ENCODE measurements at places on chromosomes 1 and 21.

DNA sequence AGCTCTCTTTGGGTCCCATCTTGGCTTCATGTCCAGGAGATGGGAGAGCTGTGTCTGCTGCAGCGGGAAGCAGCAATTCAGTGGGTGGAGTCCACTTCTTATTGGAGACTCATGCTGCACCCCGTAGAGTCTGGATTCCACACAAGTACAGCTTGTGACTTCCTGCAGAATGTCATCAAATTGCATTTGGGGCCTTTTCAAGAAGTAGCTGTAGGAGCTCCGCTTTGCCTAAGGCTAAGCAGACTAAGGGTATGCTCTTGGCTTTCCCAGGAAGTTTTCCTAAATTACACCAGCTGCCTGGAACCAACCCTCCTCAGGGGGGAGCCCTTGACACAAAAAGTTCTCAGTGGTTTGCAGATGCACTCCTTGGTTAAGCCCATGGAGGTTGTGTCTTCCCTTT, 5.7 kb upstream of the MOB3C start:
- no peak for DNase-seq

DNA sequence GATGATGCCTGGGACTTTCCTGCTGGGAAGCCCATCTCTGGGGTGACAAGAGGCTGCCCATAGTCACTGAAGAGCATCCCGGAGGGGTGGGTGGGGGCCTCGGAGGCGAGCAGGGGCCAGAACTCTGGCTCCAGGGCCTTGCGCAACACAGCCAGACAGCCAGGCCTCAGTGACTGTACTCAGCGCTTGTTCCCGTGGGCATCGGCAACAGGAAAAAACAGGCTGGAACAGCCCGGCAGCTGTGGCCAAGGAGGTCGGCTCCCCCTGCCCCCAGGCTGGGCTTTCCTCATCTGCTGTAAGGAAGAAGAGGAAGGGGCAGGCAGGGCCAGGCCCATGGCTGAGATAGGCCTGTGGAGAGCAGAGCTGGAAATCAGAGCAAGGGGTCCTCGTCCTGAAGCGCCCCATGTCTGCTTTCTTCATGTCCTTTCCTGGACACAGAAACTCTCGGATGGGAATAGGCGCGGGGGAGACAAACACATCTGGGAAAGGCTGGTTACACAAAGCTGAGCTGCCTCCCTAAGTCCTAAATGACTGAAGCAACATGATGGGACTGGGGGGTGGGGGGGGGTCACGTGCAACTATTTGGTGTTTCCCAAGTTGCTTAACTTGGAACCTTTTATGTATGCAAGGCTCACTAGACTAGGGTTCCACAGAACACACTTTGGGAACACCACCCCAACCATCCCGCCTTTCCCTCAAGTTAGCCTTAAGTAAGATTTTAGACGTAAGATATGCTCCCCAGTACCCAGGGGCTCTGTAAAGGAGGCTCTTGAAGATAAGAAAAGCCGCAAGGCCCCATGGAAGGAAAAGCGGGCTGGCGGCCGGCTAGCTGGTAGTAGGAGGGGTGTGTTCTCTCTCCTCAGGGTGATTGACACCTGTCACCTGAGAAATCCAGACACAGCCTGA, 30.7 kb downstream of the HSPG2 start:
- no peak for DNase-seq

DNA sequence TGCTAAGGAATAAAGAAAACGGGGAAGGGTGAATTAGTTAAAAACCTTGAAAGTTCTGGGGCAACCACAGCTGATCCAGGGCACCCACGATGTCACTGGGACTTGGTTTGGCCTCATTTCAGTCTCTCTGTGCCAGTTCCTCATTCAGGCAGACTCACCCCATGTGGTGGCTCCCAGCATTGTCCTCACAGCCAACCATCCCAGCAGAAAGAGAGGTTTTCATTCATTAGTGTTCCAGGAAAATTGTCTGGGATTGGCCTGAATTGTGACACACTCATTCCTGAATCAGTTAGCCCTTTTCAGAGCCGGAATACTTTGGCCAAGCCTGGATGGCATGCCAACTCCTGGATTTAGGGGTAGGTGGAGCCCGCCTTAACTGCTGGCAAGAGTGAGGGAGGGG, 367.7 kb downstream of the PRDM2 start:
- DNase-seq: no peak

DNA sequence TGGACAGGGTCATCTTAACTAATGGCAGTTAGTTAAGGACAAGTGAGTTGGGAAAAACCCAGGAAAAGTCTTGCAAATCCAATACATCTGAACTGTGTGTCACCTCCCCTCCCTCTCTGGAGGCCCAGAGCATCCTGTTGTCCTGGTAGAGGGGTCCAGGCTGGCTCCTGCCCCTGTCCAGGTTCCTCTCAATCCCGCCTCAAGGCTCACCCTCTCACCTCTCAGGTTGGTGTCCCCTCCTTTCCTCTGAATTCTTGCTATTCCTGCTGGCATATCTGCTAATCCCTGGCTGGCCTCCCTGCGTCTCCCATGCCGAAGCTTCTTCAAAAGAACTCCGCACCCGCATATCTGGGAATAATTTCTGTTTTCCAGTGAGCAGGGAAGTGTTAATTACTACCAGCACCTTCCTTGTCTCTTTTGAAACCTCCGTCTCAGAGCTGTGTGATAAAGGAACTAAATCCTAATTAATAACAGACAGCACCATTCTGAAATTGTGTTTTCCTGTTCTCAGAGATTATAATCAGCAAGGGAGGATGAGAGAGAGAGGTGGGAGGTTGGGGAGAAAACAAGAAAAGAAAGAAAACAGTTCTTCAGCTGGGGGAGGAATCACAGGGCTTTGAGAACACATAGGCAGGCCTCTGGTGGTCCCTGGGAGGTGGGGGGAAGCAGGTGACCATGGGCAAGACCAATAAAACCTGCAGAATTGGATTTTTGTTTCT, 568.0 kb downstream of the PTPRU start:
- DNase-seq: no peak

GRCh38 chr1:229127301-229127700, 143.6 kb upstream of the RAB4A start:
- peak; percentile 30 for DNase-seq

DNA sequence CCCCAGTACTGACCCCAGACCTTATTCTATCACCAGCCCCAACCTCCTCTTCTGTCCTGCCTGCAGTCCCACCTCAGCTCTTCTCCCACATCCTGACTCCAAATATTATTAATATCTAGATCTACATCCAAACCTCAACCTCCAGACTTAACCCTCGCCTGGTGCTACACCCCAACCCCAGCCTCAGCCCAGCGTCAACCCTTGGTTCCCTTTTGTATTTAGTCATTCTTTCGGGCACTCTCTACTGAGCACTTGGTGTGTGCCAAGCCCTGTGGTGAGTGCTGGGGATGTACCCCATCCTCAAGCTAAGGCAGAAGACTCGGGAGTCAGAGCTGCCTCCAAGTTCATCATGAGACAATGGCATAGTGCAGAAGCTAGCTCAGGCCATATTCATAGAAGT, 1.1 kb downstream of the SHISAL2A start:
- DNase-seq: peak; percentile 26

DNA sequence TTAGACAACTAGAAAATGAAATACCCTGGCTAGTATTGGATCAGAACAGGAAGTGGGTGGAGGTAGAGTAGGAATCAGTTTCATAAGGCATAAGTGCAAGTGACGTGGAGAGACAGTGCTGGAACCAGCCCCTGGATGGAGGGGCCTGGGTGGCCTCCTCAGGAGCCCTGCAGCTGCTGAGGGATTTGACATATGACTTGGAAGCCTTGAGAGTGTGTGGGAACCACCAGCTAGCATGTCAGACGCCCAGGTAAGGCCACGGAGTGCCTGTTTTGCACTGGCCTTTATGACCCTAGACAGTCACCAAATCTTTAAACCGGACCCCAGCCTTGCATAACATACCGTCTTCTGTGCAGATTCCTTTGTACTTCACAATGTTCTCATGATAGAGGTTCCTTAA, 94.4 kb downstream of the RAVER2 start:
- no peak for DNase-seq

DNA sequence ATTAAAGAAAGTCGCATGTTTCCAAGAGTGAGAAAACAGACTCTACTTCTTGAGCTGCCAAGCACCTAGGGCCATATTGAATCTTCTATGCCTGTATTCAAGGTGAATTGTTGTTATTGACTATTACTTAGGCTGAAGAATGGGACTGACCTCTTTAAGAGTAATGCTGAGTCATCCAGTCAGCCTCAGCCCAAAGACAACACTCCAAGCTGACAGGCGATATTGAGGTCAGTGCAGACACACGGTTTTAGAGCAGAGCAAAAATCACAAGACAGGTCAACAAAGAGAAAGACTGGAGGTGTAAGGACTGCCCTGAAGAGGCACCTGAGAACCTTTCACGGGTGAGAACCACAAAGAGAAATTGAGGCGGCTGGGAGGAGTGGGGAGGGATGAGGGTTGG, 146.9 kb downstream of the MIS18A start:
- DNase-seq: no peak

DNA sequence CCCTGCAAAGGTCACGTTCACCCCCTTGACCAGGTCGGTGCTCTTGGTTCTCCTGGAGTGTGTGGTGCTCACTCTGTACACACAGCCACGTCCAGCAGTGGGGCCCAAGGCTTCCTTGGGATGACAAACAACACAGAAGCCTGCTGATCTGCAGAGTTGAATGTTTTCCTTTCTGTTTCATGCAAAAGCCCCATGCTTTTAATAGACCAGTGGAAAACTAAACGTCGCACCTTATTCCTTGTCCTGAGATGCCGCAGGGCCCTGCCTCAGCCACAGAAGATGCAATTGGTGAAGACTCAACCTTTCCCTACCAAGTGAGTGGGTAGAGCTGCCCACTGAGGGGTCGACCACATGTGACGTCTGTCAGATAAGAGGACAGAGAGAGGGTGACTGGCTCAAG, 5.8 kb upstream of the PDPN start:
- no peak for DNase-seq

DNA sequence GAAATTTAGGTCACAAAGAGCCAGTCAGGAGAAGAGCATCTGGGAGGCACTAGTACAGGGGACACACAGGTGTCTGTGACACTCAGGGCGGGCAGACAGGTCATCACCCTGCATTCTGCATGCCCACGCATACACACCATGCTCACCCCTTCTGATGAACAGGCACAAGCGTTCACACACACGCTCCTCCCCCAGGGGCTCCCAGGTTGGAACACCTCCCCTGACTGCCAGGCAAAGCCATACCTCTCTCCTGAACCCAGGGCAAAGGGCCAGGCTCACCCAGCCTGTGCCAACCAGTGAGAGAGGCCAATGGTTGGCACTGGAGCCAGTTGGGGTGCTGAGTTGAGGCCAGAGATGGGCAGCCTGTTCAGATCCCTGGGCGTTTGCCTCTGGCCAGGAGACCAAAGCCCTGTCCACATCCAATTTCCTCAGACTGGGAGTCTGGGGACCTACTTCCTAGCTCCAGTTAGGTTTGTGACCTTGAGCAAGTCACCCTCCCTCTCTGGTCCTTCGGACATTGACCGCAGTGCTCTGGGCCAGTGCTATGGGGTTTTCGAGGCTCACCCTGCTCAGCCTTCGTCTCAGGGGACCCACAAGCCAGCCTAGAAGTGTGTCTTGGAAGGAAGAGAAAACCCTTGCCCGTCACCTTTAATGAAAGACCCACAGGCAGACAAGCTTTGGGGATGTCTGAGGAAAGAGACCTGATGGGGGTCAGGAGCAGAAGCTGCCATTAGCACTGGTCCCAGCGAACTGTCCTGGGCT, 5.8 kb upstream of the LAD1 start:
- DNase-seq: no peak

DNA sequence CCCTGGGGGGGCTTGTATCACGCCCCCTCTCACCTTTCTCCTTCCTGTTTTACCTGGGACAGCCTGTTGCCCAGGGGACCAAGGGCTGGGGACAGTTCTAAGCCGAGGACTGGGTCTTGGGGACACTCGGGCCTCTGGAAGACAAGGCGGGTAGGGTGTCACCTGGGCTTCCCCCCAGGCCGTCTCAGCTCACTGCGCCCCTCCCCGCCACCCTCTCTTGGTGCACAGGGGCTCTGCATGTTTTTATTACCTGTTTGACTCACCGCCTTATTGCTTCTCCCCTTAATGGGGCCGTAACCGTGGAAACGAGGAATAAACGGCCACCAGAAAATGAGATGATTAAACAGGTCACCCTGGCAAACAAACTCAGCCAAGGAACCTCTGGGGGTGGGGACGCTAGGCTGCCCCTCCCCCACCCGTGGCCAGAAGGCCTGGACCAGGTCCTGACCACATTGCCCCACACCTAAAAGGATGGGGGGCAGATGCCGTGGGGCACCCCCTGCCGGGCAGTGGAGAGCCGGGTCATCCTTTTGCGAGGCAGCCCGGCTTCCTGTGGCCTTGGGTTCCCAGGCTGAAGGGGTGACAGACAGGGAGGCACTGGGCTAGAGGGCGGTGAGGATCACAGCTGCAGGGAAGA, 109.9 kb downstream of the CASZ1 start:
- DNase-seq: no peak

- DNase-seq: no peak
Measured at GRCh38 chr1:40386359-40386723, 12.8 kb downstream of the SMAP2 start.

DNA sequence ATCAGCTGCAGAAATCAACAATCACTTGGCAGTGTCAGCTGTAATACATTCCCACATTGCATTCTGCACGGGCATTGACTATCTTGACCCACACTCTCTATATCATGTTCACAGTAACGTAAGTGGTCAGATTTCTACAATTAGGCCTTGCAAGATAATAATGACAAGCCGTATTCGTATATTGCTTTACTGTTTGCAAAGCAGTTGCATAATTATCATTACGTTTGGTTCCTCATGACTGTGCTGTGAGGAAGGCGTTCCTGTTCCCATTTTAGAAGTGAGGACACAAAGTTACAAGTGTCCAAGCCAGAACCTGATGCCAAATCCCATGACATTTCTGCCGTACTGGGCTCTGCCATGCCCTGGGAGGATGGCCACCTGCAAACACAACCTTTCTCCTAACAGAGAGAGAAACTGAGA, 53.5 kb upstream of the TARBP1 start:
- DNase-seq: no peak

DNA sequence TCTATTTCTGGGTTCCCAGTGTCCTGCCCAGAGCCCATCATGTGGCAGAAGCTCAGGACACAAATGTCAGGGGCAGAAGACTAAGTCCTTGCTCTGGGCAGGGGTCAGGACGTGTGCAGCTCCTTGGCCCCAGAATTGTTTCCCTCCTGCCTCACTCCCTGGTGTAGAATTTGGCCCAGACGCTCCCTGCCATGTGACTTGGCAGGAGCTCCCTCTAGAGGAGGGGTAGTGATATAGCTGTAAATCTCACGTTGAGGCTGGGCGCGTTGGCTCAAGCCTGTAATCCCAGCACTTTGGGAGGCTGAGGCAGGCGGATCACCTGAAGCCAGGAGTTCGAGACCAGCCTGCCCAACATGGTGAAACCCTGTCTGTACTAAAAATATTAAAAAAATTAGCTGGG, 91.2 kb downstream of the UBIAD1 start:
- peak; percentile 9 for DNase-seq

- no peak for DNase-seq
Measured at GRCh38 chr1:201269281-201269680, 14.0 kb upstream of the PKP1 start.

DNA sequence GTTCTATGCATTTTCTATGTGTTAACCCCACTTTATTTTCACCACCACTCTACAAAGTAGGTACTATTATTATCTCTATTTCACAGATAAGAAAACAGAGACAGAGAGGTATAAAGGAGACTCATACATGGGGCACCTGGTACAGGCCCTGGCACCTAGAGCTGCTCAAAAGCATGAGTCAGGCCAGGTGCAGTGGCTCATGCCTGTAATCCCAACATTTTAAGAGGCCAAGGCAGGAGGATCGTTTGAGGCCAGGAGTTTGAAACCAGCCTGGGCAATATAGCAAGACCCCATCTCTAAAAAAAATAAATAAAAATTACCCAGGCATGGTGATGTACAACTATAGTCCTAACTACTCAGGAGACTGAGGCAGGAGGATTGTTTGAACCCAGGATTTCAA, 35.8 kb downstream of the GLIS1 start:
- DNase-seq: no peak

Data from CD4-positive, alpha-beta T cell treated with Interferon alpha-2 for 1 hour (primary cell).